ENCODE measurements at places on chromosomes 4 and X.

DNA sequence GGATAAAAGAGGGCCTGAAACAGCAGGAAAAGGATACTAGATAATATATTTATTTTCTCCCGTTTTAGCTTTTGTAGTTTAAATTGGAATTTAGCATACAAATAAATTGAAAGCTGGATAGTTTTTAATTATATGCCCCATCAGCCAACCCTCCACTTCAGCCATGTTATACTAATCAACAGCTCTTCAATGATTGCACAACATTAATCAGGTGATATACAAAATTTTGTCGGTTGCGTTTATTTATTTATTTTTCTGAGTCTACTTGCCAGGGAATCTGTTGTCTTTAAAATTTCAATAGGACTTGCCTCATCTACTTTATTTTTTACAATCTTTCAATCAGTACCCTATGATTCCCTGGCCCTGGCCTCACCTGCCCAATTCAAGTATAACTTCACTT, 12.1 kb downstream of the DGKK start:
- no peak for DNase-seq

- DNase-seq = no peak
These were observed 42.0 kb downstream of the REELD1 start for GRCh38 chr4:146256328-146256727.

- no peak for DNase-seq
These were observed 21.5 kb upstream of the LRAT start for GRCh38 chr4:154722262-154722661.

GRCh38 chrX:70527610-70528345, 83.1 kb downstream of the DLG3 start:
- no peak for DNase-seq

- no peak for DNase-seq
These were observed 43.6 kb upstream of the ENPP6 start for GRCh38 chr4:184261246-184261645.

GRCh38 chr4:122796801-122797404, 29.7 kb upstream of the FGF2 start:
- DNase-seq = no peak

DNA sequence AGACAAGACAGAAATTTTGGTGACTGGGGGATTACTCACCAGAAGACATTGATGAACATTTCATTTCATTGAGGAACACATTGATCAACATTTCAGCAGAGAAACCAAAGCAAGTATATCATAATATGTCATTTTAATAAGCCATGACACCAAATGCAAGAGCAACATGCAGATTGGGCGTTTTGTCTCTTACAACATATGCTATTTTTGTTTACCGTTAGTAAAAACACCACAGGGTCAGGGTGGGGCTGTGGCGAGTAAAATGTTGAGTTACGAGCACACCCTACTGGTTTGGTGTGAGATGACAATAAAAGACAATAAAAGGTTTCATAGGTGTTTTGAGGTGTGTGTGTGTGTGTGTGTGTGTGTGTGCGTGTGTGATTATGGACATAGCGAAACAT, 294.5 kb downstream of the PDGFC start:
- no peak for DNase-seq

- DNase-seq = no peak
These were observed 168.8 kb upstream of the RBPJ start for GRCh38 chr4:26152056-26152455.

GRCh38 chrX:129818123-129818522, 25.6 kb downstream of the ZDHHC9 start:
- DNase-seq = no peak

- peak; percentile 78 for DNase-seq
These were observed 4.8 kb upstream of the DAPP1 start for GRCh38 chr4:99811850-99812249.

GRCh38 chr4:78061939-78062570, 4.9 kb downstream of the FRAS1 start:
- DNase-seq = no peak

DNA sequence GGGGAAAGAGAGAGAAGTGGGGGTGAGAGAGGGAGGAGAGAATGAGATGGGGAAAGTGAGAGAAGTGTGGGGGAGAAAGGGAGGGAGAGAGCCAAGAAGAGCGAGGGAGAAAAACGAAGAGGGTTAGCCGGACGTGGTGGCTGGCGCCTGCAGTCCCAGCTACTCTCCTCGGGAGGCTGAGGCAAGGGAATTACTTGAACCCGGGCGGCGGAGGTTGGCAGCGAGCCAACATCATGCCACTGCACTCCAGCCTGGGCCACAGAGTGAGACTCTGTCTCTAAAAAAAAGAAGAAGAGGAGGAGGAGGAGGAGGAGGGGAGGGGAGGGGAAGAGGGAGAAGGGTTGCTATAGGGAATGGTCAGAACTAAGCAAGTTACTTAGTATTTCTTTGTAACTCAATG, 1.7 kb upstream of the NXT2 start:
- DNase-seq = no peak

- DNase-seq = no peak
These were observed 244.2 kb downstream of the FSTL5 start for GRCh38 chr4:161919442-161920220.

DNA sequence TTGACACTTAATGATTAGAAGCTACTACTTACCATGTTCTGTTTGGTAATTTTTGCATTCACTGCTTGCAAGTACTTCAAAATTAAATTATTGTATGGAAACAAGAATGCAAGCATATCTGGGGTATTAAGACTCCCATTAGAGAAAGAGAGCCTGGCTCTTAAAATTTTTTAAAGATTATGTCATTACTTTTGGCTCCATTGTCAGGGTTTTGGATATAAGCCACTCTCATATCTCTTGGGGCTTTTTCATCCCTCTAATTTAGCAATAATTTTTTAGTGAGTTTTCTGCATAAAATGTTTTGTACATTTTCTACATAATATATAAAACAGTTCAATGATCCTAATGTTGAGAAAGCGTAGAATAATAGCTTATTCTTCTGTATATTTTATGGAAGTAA, 49.4 kb downstream of the SLC9A6 start:
- DNase-seq = no peak

- DNase-seq = no peak
These were observed 127.2 kb downstream of the NPNT start for GRCh38 chr4:106022454-106022853.

- no peak for DNase-seq
These were observed 21.8 kb downstream of the RNF212 start for GRCh38 chr4:1091561-1091995.

DNA sequence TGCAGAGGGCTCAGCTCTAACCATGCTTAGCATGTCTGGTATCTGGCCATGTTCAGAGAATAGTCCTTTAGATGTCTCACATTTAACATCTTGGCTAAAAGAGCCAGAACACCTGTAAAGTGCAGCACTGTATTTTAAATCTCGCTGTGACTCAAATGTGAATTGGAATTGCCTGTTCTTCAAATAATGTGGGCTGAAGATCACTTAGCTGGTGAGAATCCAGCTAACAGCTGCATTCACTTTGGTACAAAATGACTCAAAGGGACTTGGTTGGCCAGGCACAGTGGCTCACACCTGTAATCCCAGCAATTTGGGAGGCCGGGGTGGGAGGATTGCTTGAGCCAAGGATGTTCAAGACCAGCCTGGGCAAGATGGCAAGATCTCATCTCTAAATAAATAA, 63.5 kb upstream of the PLAC8 start:
- peak; percentile 22 for DNase-seq

GRCh38 chrX:101191217-101191750, 28.3 kb upstream of the DRP2 start:
- no peak for DNase-seq

- no peak for DNase-seq
These were observed 159.8 kb upstream of the KIT start for GRCh38 chr4:54497947-54498346.

- no peak for DNase-seq
These were observed 76.7 kb upstream of the AP1S2 start for GRCh38 chrX:15931362-15931761.

- DNase-seq = no peak
These were observed 2.0 kb upstream of the ADH7 start for GRCh38 chr4:99436976-99437722.

DNA sequence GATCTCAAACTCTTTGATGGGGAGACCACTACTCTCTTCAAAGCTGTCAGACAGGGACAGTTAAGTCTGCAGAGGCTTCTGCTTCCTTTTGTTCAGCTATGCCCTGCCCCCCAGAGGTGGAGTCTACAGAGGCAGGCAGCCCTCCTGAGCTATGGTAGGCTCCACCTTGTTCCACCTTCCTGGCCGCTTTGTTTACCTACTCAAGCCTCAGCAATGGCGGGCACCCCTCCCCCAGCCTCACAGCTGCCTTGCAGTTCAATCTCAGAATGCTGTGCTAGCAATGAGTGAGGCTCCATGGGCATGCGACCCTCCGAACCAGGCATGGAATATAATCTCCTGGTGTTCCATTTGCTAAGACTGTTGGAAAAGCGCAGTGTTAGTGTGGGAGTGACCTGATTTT, 42.1 kb upstream of the UGT2B10 start:
- no peak for DNase-seq

DNA sequence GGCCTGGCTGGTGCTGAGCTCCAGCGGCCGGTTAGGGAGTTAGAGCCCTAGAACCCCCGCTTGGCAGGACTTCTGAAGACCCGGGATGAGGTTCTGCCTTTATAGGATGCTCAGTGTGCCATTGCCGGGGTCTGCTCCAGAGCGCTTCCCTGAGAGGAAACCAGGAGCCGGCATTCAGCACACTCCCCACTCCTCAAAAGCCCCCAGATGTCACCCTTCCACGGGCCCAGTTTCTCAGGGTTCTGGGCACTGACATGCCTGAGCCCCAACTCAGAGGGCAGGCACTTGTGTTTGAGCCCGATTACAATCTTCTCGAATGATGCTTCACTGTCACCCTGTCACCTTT, 6.5 kb downstream of the NKX3-2 start:
- DNase-seq = no peak

DNA sequence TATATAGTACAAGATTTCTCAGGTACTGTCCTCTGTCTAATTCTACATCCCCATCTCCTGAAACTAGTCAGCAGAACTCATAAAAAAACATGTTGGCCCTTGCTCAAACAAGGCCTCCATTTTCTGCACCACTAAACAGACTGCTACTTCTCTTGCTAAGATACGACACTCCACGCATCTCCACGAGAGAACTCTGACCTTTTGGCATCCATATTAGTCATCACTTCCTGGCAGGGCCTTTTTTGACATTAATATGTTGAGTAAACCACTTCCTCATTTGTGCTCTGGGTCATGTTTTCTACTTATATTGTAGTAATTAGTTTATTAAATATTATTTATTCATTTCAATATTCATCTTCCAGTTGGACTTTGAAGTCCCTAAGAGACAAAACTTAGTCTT, 65.6 kb downstream of the DCAF8L1 start:
- no peak for DNase-seq

- DNase-seq = no peak
These were observed 288.2 kb upstream of the UGT8 start for GRCh38 chr4:114310296-114310925.

DNA sequence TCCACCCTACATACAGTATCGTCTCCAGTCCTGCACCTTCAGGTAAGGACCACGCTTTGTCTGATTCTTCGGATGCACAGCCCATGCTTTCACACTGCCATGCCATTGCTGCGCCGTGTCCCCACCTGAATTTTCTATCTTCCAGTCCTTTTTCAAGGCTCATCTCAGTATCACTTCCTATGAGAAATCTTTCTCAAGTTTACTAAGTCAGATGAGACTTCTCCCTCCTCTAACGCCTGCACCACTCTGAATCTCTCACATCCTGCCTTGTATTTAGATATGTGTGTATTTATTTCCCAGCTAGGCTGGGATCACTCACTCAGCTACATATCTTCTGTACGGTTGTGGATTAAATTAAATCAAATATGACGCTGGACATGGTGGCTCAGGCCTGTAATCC, 116.8 kb downstream of the SMIM20 start:
- peak; percentile 14 for DNase-seq

Measured in activated naive CD4-positive, alpha-beta T cell treated with anti-CD3 and anti-CD28 coated beads for 36 hours (primary cell).